ENCODE measurements at places on chromosomes 3 and 15.
A peak's percentile ranks its signal among the peaks of the same experiment; 100 is the strongest.

GRCh38 chr15:67149068-67149772 lies 83.8 kb downstream of the SMAD3 start:
- DNase-seq = no peak

DNA sequence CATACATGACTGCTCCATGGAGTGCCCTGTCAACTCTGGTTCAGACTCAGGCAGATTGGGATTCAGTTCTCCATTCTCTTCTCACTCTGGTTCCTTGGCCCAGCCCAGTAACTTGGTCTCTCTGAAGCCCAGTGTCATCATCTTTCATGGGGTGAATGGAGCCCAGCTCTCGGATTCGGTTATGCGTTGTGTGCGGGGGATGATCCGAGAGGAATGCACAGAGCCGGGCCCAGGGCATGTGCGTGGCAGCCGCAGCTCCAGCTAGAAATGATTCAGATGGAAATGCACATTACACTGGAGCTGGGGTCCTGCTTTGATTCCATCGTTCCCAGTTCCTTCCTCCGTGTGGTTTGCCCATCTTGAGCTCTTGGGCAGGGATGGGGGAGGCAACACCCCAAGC lies 189.4 kb downstream of the FEZF2 start:
- no peak for DNase-seq

DNA sequence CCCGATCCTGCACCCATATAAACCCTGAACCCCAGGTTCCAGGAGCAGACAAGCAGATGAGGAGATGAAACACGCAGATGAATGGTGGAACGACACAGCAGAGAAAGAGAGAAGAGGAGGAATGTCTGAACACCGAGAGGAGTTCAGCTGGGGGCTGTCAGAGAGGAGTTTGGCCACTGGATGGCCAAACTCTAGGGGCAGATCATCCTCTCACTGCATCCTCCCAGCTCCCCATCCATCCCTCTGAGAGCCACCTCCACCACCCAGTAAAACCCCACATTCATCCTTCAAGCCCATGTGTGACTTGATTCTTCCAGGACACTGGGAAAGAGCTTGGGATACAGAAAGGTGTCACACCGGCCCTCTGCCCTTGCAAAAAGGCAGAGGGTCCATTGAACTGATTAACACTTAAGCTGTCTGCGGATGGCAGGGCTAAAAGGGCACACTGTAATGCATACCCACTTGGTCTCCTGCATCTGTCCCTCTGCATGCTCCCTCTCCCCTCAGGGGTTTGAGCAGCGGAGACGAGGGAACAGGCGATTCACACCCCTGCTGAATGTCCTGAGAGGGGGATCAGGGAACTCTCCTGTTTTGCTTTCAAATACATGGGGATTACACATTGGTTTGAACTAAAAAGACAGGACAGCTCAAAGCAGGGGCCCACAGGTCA lies 53.8 kb downstream of the TMED3 start:
- DNase-seq = no peak

GRCh38 chr15:68316061-68316804 lies 38.7 kb downstream of the FEM1B start:
- no peak for DNase-seq

DNA sequence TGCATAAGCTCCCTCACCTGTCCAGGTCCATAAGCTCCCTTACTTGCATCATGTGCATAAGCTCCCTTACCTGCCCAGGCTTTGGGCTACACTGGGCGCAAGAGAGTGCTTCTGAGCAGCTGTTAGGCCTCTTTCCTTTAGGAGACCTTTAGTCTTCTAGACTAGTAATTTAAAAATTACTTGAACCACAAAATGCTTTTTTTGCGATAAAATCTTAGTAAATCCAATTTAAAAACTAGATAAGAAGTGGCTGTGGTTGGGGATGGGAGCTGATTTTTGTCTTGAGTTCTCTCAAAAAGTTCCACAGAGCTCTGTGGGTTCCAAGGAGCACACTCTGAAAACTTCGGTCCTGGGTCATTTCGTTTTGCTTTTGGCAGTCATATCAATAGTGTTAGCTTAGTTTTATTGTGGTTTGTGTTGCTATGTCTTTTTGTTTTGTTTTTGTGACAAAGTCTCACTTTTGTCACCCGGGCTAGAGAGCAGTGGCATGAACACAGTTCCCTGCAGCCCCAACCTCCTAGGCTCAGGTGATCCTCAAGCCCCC lies 6.7 kb downstream of the CEMIP start:
- no peak for DNase-seq

- DNase-seq = no peak
Observed at GRCh38 chr3:4841225-4841624, 138.0 kb upstream of the BHLHE40 start.

DNA sequence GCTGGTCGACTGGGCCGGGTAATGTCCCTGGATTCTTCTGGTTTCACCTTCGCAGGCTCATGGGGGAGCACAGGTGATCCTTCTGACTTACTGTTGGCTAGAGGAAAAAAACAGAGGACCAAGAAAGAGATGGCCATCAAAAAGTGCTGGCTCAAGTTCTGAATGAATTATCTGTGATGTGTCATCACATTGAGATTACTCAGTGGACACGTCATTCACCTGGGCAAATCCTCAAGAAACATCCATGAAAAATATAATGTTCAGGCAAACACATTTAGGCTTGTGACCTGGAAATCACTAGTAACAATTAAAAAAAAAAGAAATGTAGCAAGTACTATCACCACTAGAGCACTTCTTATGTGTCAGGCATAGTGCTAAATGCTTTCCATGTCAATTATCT lies 81.5 kb upstream of the SLC2A2 start:
- DNase-seq = no peak

GRCh38 chr3:133812872-133813271 lies 7.3 kb downstream of the SRPRB start:
- DNase-seq = no peak

- DNase-seq = no peak
Observed at GRCh38 chr3:45988804-45989203, 6.8 kb downstream of the FYCO1 start.

DNA sequence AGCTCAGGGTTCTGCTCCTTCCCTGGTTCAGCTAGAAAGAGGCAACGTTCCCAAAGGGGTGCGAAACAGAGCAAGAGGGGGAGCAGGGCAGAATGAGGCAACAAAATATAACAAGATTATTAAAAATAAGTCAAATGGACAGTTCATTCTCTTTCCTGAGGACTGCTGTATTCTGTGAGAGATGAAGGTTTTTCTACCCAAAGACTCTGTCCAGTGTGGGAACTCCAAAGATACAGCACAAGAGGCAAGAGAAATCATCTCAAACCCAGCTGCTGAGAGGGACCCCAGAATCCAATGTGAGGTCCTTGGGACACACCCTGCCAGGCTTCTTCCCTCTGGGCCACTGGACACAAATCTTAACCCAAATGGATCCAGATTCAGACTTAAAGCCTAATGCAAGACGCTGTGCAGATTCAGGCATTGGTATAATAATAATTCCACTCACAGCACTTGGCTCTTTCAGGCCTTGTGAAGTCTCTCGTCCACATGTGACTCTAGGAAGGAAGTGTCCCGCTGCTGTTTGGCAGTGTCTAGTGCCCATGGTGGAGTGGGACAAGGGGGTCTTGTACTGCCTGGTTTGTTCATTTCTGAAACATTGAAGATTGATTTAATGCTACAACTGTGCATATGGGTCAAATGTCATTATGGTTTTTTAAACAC lies 14.5 kb upstream of the ARHGAP31 start:
- no peak for DNase-seq

GRCh38 chr3:128698211-128699047 lies 27.6 kb upstream of the RAB7A start:
- no peak for DNase-seq

GRCh38 chr3:194540274-194540905 lies 53.6 kb upstream of the ATP13A3 start:
- peak; percentile 31 for DNase-seq

DNA sequence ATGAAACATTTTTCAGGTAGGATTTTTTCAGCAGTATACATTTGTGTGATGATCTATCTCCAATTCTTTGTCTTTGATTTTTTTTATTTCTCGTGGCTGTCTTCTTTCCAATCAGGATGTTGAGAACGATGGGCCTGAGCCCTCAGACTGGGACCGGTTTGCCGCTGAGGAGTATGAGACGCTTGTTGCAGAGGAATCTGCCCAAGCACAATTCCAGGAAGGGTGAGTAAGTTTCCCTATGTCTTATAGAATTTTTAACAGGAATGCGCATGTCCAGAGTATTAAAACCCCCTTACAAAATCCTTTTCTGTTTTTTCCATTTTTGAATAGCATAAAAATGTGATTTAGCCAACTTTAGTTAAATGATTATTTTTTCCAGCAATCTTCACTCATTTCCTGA lies 90.0 kb downstream of the MSL2 start:
- no peak for DNase-seq

GRCh38 chr3:18891641-18892040 lies 256.7 kb upstream of the KCNH8 start:
- no peak for DNase-seq

DNA sequence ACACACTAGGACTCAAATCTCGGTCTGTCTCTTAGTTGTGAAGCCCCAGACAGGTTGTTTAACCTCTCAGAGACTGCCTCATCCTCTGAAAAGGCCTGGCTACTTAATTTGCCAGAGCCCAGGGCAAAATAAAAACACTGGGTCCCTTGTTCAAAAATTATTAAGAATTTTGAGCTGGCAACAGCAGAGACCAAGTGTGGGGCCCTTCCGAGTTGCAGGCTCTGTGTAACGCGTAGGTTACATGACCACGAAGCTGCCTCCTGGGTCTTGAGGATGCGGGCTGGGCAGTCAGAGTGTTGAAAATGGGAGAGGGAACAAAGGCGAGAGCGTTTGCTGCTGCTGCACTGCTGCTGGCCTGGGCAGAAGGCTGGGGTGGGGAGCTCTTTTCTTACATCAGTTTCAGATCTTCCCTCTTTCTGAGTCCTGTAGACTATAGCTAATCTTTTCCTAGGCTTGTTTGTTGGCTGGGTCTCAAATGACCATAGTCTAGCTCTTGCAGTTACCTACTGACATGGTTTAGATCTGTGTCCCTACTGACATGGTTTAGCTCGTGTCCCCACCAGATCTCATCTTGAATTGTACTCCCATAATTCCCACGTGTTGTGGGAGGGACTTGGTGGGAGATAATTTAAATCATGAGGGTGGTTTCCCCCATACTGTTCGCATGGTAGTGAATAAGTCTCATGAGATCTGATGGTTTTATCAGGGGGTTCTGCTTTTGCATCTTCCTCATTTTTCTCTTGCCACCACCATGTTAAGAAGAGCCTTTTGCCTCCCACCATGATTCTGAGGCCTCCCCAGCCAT lies 49.9 kb downstream of the CLEC3B start:
- no peak for DNase-seq

DNA sequence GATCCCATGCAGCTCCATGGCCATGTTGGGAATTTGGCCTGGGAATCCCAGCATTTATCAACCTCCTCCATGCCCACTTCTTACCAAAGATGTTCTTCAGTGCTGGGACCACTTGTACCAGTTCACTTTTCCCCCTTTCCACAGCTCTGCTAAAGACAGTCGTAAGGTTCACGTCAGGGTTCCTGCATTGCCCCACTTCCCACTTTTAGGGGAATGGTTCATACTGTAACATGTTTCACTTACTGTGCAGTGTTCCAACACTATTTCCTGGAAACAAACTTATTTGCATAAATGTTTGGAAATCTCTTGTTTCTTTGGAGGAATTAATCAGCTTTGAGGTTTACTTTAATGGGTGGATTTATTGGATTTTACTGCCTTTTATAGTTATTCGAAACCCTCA lies 17.0 kb downstream of the APH1B start:
- DNase-seq = no peak

GRCh38 chr3:168341192-168341815 lies 245.6 kb upstream of the GOLIM4 start:
- no peak for DNase-seq

DNA sequence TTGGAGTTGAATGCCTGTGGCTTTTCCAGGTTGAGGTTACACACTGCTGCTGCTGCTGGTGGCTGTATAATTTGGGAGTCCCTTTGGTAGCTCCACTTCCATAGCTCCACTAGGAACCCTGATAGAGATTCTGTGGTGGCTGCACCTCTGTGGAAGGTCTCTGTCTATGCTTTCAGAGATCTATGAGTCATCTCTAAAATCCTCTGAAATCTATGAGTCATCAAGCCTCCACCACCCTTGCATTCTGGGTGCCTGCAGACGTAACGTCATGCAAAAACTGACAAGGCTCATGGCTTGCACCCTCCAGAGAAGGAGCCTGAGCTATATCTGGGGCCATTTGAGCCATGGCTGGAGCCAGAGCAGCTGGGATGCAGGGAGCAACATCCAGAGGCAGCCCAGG lies 1037.0 kb upstream of the CFAP20DC start:
- DNase-seq = no peak

DNA sequence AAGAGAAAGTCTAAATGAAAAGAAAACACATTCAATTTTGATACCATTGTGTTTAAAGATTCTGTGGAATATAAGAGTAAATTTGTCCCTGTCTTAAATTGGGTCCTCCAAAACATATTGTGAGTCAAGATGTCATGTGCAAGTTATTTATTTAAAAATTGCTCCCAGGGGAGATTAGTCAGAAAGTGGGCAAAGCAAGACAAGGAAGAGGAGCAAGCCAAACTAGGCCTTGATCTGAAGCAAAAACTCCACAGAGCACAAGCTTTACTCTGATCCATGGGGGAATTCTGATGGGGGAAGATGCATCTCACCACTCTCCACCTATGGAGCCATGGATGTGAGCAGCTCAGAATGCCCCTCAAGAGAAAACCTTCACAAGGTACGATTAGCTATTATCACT lies 342.8 kb upstream of the IL12A start:
- no peak for DNase-seq

- DNase-seq = no peak
Observed at GRCh38 chr15:35481992-35482391, 64.0 kb downstream of the DPH6 start.

- no peak for DNase-seq
Observed at GRCh38 chr3:157859541-157859940, 246.7 kb downstream of the SHOX2 start.

- no peak for DNase-seq
Observed at GRCh38 chr15:71713191-71713809, 97.1 kb upstream of the NR2E3 start.

DNA sequence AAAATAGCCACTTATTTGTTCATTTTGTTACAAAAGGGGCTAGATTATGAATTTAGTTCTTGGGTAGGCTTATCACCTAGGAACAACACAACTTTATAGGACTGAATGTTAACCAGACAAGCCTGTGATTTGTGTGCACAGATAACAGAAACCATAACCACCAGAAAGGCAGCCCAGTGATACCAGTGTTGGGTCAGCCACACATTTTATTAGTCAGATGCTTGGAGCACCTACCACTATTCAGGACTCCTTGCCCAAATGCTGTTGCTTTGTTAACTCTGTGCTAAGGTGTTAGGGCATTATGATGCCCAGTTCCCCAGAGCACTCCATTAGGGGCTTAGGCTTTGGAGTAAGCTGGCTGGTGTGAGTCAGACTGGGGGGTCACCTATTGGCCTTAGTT lies 22.5 kb downstream of the PLCL2 start:
- DNase-seq = no peak

GRCh38 chr15:57537072-57537471 lies 54.6 kb upstream of the MYZAP start:
- no peak for DNase-seq

DNA sequence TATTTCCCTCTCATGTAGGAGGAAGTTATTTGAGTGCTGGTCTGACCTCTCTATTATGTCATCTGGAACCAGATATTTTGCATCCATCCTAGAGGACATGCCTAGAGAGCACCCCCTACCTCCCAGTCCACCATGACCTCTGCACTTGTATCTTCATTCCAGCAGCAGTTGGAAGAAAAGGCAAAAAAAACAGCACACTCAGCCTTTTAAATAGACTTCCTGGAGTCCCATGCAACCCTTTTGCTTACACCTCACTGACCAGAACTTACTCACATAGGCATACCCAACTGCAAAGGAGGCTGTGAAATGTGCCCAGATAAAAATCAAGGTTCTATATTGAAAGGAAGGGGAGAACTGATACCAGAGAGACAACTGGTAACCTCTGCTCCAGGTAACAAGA lies 92.3 kb upstream of the FHIT start:
- no peak for DNase-seq
